ENCODE measurements at places on chromosomes 3 and 15.

DNA sequence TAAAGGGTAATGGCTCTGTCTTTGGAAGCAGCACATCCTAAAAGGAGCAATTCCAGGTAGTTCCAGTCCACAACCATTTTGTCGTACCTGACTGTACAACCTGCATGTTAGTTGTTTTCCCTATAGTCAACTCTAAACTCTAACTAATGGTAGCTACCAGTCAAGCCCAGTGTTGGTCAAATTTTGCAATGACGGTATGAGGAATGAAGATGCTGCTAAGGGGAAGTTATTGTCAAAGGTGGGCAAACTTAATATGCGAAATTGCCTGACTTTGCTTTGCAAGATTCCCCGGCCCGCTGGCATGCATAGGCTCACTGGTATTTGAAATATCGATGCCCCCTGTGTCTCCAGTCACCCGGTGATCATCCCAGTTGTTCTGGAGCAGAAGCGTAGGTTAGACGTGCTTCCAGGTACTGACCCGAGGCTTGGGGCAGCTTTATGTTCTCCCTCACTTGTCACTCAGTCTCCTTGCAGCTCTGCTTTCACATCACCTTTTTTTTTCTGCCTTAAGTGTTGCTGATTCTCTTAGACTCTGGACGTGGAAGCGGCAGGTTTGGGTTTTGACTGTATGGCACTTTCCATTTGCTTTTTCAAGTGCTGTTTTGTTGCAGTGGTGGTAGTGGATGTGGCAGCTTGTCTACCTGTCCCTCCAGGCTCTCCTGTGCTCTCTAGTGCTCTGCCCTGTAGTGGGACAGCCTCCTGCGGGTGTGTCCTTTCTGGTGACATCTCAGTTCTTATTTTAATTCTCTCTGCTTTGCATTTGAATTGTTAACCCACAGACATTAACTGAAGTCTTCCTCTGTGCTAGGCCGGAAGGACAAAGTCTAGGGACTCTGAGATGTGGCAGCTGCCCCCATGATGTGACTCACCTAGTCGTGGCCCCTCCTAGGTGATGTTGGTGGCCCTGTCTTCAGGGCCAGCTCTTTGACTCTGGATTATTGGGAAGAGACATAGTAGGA, 95.8 kb upstream of the UMPS start:
- no peak for DNase-seq

- DNase-seq, result no peak
These were observed 194.9 kb downstream of the DPH6 start for GRCh38 chr15:35351059-35351458.

DNA sequence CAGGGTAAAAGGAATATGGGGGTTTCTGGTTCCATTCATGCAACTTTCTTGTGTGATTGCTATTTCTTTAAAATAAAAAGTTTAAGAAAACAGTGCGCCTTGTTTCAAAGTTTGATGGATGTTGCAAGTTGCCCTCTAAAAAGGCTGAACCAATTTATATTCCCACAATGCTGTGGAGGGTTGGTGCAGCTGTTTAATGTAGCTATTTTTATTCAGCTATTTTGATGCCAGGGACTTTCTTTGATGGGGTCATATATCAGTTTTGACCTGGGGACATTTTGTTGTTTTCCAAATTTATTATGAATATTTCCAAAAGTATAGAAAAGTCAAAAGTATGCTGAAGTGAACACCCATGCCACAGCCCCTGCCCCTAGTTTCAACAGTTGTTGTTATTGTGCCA, 20.5 kb downstream of the EPHB1 start:
- no peak for DNase-seq

- DNase-seq, result no peak
These were observed 104.5 kb downstream of the IGF2BP2 start for GRCh38 chr3:185720326-185720725.

DNA sequence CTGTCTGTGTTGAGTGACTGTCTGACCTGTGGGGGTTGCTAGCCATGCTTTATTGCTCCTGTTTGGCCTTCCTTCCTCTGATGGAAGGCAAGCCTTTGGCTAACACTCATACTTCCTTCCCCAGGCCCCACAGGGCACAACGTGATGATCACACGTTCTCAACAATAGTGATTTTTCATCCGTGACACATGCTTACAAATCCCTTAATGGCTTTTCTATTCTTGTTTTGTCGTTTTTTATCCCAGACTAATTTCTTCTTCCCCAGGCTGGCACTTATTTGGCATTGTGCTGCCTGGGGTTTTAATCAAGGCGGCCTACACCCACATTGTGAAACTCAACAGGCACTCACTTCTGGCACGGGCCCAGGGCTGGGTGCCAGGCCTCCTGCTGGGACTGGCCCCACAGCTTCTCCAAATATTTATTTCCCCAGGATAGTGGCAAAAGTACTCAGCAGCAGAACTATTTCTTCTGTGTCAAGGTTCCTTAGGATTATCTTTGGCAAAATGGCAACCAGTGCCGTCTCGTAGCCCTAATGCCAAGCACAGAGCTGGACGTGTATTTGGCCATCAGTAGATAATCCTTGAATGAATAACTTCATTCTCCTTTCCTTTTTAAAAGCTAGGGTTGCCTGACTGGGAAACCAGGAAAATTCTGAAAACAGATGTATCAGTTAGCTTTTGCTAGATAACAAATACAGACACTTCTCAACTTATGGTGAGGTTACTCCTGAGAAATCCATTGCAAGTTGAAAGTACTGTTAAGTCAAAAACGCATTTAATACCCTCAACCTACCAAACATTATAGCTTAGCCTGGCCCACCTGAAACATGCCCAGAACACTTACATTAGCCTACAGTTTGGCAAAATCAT, 30.6 kb downstream of the CMTM7 start:
- DNase-seq, result no peak

DNA sequence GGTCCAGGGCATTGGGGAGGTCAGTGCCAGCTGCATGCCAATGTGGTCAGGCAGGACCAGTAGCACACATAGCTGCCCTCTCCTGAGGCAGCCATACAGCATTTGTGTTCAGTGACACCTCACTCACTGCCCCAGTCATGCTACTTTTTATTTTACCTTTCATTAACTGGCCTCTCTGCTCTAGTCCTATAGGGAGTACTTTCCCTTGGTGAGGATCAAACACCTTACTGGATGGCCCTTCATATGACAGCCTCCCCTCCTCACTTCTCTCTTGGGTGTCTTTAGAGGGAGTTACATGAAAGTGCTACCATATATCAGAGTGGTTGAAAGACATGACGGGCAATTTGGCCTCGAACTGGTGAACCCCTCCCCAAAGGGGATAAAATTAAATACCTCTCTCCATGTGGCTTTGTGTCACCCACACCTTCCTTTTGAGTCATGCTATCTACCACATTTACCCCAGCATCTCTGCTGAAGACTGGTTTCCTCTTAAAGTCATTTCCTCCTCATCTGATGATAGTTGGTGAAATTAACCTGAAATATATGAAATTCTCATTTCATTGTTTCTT, 17.6 kb downstream of the RLBP1 start:
- DNase-seq, result no peak

GRCh38 chr3:14242490-14243311, 64.1 kb downstream of the LSM3 start:
- no peak for DNase-seq

- no peak for DNase-seq
These were observed 422.7 kb downstream of the EPHB1 start for GRCh38 chr3:135217730-135218129.

DNA sequence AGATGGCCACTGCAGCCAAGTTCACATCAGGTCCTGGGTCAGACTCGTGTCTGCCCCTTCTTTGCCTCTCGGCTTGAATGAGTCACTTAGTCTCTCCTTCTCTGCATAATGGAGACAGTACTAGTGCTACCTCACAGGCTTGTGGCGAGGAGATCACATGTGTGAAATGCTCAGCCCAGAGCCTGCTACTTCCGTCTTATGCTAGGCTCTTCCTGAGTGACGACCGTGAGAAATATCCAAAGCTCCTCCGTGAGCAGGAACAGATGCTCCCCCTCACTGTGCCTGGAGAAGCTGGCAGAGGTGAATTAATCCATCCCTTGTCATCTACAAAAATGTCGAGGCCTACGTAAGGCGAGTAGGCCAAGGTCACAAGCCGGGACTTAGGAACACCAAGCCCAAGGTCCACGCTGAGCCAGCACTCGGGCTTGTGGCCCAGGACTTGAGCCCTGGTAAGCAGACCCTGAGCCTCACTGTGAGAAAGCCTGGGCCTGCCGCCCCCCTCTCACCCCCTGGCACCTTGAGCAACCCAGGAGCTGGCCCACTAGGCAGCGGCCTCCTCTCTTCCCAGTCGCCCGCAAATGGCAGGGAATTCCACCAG, 17.9 kb downstream of the PAK6 start:
- no peak for DNase-seq

DNA sequence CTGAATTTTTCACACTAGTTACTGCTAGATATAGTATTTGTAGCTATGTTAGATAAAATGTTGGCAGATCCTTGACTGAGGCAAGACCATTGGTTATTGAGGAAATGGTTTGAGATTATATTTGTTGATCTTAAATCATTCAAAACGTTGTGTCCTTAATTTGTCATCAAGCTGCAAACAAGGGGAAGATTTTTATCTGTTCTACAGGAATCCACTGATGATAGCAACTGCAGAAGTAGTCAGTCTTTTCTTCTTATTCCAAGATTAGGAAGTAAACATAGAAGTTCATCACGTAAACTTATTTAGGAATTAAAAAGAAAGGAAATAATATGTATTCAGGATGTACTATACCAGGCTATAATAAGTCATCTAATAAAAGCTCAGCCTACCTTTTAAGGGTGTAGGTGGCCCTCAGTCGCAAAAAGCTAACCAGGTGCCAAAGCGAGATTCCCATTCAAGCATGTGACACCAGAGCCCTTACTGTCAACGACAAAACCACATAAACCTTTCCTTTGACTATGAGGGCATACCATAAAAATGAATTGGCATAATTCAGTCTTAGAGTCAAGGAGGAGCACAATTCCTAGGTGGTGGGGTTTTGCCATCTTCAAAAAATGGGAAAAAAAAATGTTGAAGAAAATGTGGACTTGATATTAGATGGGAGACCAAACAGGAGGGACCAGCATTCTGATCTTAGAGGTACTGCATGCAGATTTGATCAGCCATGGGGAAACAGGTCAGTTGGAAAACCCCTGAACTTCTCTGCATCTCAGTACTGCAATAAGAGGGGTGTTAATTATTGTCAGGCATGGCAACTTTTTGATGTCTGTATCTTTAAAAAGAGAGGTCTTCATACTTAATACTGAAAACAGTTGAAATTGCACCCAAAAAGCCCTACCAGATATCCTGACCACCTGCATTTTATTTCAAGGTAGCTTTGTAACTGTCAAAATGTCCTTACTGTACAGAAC, 212.5 kb upstream of the UBE2E1 start:
- DNase-seq, result no peak

DNA sequence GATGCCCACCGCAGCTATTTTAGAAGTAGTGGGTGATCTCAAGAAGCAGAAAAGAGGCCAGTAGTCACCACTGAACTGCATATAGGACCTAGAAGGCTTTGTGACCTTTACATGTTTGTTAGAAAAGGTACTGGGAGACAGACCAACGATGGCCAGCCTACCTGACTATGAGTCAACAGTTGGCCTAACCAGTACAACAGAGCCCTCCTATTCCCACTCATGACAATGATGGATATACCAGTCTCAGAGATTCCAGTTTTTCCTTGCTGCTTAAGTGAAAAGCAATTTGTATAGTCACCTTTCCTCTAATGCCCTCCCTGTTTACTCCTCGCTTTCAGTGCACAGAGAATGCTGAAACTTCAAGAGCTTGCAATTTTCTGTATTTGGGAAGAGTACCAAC, 86.6 kb upstream of the PPIB start:
- DNase-seq, result no peak

DNA sequence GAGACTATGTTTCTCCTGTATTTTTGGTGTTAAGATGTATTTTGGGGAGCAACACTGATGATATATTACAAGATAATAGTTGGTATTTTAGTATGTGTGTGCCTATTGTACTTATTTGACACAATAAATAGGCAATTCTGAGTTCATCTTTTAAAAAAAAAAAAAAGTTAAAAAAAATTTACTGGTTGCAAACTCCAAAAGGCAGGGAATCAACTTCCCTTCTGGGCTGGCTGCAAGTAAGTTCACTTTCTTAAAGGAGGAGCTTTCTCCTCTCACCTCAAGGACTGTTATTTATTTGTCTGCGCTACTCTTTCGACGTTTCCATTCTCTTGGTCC, 335 bp upstream of the VPS8 start:
- DNase-seq, result no peak

DNA sequence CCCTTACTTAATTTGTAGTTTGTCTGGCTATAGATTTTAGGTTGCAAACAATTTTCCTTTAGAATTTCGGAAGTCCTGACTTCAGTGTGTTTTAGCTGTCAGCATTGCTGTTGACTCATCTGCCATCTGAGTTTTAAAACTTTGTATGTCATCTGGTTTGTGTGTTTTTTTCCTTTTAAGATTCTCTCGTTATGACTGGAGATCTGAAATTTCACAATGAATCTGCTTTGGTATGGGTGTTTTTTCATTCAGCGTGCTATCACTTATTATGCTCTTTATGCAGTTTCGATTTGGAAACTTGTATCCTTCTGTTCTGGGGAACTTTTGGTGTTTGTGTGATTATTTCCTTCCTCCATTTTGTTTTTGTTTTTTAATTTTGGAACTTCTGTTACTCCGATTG, 53.7 kb upstream of the ZNF280D start:
- DNase-seq, result no peak

- no peak for DNase-seq
These were observed 25.1 kb downstream of the SMAD3 start for GRCh38 chr15:67090297-67091070.

GRCh38 chr3:39168156-39168780, 14.9 kb upstream of the CSRNP1 start:
- no peak for DNase-seq

GRCh38 chr3:152817400-152817799, 17.5 kb upstream of the P2RY1 start:
- no peak for DNase-seq

GRCh38 chr15:95087253-95087609, 855.9 kb downstream of the MCTP2 start:
- DNase-seq, result no peak

DNA sequence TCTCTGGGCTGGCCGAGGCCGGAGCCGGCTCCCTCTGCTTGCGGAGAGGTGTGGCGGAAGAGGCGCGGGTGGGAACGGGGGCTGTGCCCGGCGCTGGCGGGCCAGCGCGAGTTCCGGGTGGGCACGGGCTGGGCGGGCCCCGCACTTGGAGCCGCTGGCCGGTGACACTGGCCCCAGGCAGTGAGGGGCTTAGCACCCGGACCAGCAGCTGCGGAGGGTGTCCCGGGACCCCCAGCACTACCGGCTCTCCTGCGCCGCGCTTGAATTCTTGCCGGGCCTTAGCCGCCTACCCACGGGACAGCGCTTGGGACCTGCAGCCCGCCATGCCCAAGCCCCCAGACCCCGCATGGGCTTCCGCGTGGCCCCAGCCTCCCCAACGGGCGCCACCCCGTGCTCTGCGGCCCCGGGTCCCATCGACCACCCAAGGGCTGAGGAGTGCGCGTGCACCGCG, 736.3 kb upstream of the ARRDC4 start:
- DNase-seq, result no peak

GRCh38 chr3:56351537-56351936, 116.7 kb downstream of the ERC2 start:
- no peak for DNase-seq

- peak; percentile 26 for DNase-seq
These were observed 22.3 kb downstream of the RPLP1 start for GRCh38 chr15:69474846-69475455.

Data from SW 1271 (cell line).